ENCODE measurements at places on chromosomes 12 and 14. TPM values are rescaled to one million over a fixed set of nuclear protein-coding genes. Genes with fewer than 3 reads are reported as not detected.

DNA sequence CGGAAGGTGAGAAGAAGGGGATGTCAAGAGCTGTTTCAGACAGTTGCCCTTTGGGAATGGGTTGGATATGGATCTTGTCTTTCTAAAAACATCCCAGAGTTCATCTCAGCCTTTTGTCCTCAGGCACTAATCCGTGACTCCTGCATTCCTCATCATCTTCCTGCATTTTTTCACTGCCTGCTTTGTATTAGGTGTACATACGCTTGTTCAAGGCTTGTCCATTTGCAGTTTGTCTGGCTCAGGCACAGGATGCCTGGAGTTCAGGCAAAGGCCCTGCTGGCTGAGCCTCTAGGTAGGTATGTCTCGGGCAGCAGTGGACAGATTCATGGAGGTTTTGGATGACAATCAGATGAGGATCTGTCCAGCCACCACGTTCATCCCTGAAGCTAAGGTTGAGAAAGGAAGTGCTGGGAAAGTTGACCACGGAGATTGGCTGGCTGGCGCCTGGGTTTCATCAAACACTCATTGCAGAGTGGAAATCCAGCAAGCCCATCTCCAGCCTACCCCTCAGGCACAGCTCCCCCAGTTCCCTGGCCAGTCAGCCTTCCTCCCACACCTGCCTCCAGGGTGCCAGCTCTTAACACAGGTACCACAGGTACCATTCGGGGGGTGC is 12.4 kb upstream of the TMEM106C start:
- no peak overlapping the region for H3K4me3 ChIP-seq
- no peaks in the 10 kb centered on the region for H3K36me3 ChIP-seq
- no peak for DNase-seq
- H3K27ac ChIP-seq, result no peak overlapping the region
- peaks cover 10% of the 10 kb centered on the region for H3K4me1 ChIP-seq

DNA sequence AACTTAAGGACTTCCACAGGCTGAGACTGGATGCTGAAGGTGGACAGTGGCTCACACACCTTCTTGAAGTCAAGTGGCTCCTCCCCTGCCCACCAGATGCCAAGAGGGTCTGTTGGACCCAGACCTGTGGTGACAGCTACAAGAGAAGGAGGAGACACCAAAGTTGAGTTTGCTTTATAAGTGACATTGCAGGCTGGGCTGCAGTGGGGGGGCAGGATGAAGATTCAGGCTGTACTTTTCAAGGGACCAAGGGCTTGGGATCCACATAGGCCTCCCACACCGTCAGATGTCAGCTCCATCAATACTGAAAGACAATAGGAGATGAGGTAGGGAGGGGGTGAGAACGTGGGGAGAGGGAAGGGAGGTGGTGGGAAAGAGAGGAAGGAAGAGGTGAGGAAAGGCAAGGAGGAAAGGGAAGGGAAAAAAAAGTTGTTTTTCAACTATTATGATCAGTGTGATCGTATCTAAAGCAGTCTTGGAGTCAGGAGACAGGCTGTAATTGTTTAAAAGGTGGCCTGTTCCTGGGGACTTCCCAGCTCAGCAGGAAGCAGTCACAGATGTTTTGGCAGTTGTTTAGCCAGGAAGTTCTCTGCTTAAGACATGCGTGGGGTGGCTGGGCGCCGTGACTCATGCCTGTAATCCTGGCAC is 84.1 kb upstream of the RESF1 start:
- H3K36me3 ChIP-seq, result peaks cover 19% of the 10 kb centered on the region
- H3K27me3 ChIP-seq, result no peaks in the 10 kb centered on the region
- peak overlapping the region; percentile 49 for H3K4me3 ChIP-seq
- H3K4me1 ChIP-seq, result peaks cover 25% of the 10 kb centered on the region
- peak overlapping the region; percentile 99 for H3K27ac ChIP-seq
- DNase-seq, result peak; percentile 84

DNA sequence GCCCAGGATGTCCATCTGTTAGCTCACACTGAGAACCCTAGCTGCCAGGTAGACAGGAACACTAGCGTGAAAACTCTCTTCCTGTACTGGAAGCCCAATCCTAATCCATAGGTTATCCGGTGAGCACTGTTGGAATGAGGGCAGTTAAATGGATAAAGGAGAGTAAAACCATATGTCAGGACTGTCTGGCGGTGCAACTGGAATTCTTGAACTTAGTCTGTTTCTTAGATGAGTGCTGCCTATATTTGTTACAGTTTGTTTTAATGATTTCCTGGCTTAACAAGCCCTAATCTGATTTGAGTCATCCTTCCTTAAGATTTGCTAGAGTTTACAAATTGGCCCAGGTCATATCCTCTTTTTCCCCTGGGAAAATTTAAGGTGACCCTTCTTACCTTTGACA is 104.7 kb downstream of the ANO4 start:
- H3K4me3 ChIP-seq, result no peak overlapping the region
- DNase-seq, result no peak
- H3K36me3 ChIP-seq, result no peaks in the 10 kb centered on the region
- no peak overlapping the region for H3K27ac ChIP-seq
- H3K4me1 ChIP-seq, result no peaks in the 10 kb centered on the region

GRCh38 chr12:49652921-49653520 is 29.7 kb downstream of the PRPF40B start:
- no peaks in the 10 kb centered on the region for H3K27me3 ChIP-seq
- no peak for DNase-seq
- no peak overlapping the region for H3K27ac ChIP-seq
- H3K36me3 ChIP-seq, result peaks cover 15% of the 10 kb centered on the region
- H3K4me3 ChIP-seq, result no peak overlapping the region

DNA sequence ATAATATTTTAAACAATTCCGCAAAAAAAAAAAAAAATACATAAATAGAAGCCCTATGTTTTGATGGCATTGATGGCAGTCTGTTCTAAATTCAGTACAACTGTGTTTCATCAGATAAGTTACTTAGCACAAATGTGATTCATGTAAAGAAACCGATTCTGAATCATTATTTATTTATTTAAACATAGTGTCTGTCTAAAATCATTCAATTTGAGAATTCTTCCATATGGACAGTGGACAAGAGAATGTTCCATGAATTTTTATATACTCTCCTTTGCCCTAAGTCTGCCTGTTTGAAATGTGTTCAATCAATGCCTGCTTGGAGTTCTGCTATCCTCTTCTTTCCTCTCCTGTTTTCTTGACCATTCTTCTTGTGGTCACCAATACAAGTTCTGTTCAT is 126.5 kb downstream of the PDE3A start:
- DNase-seq, result no peak
- H3K4me3 ChIP-seq, result no peak overlapping the region
- peaks cover 5% of the 10 kb centered on the region for H3K4me1 ChIP-seq
- H3K27me3 ChIP-seq, result no peaks in the 10 kb centered on the region

GRCh38 chr12:3809357-3810015 is 56.6 kb upstream of the CRACR2A start:
- peaks cover 5% of the 10 kb centered on the region for H3K36me3 ChIP-seq
- no peaks in the 10 kb centered on the region for H3K27me3 ChIP-seq
- H3K4me3 ChIP-seq, result no peak overlapping the region
- peaks cover 24% of the 10 kb centered on the region for H3K4me1 ChIP-seq
- no peak overlapping the region for H3K27ac ChIP-seq
- no peak for DNase-seq

- no peak for DNase-seq
- peaks cover 2% of the 10 kb centered on the region for H3K27me3 ChIP-seq
- H3K36me3 ChIP-seq, result no peaks in the 10 kb centered on the region
- H3K27ac ChIP-seq, result peak overlapping the region; percentile 72
- no peak overlapping the region for H3K4me3 ChIP-seq
These were observed 41.6 kb downstream of the GUCY2C start for GRCh38 chr12:14654842-14655241.

- H3K4me3 ChIP-seq, result no peak overlapping the region
- no peaks in the 10 kb centered on the region for H3K36me3 ChIP-seq
- no peak overlapping the region for H3K27ac ChIP-seq
These were observed 63.0 kb downstream of the NCOR2 start for GRCh38 chr12:124504273-124505000.

- no peak overlapping the region for H3K27ac ChIP-seq
- H3K4me3 ChIP-seq, result no peak overlapping the region
- H3K27me3 ChIP-seq, result no peaks in the 10 kb centered on the region
- H3K4me1 ChIP-seq, result peaks cover under 1% of the 10 kb centered on the region
- H3K36me3 ChIP-seq, result peaks cover 45% of the 10 kb centered on the region
- no peak for DNase-seq
These were observed 96.8 kb downstream of the EP400 start for GRCh38 chr12:132046561-132046960.

DNA sequence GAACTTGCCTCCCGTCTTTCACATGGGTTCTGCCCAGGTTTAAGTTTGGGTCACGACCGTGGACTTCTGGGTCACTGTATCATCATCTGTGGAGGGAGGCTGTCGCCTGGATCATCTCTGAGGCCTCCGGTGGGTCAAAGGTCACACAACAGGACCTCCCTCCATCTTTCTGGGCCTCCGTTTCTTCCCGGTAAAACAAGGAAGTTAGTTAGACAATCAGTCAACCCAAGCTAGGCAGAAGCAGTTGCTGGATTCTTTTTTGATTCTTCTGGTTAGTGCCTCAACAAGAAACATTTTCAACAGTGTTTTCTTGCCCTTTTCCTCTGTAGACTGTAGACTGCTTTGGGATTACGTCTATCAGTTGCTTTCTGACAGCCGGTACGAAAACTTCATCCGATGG is 186.6 kb upstream of the BCL2L14 start:
- no peak for DNase-seq
- no peaks in the 10 kb centered on the region for H3K27me3 ChIP-seq
- no peak overlapping the region for H3K4me3 ChIP-seq
- no peak overlapping the region for H3K27ac ChIP-seq
- H3K36me3 ChIP-seq, result peaks cover 83% of the 10 kb centered on the region

The IL25 gene
- total RNA-seq, result not detected

The GLT8D2 gene
- total RNA-seq, result not detected

The CLEC4A gene
- not detected for total RNA-seq
